ENCODE measurements at places on chromosomes 3 and 15.
A peak's percentile ranks its signal among the peaks of the same experiment; 100 is the strongest.

DNA sequence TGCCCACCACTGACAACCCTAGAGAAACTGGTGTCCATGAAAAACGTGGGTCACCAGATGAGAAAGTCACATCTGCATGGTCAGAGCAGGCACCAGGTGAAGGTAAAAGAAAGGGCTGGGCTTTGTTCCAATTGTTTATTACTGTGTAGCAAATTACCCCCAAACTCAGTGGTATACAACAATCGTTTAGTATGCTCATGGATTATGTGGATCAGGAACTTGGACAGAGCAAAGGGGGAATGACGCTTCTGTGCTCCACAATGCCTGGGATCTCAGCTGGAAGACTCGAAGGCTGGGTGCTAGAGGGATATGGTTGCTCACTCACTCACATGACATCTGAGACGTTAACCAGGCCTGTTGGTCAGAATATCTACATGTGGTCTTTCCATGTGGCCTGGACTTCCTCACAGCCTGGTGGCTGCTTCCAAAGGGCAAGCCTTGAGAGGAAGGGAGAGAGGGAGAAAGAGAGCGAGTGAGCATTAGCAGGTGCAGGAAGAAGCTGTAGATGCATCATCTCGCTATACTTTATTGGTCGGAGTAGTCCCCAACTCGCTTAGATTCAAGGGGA, 44.9 kb downstream of the LPP start:
- no peak for DNase-seq

DNA sequence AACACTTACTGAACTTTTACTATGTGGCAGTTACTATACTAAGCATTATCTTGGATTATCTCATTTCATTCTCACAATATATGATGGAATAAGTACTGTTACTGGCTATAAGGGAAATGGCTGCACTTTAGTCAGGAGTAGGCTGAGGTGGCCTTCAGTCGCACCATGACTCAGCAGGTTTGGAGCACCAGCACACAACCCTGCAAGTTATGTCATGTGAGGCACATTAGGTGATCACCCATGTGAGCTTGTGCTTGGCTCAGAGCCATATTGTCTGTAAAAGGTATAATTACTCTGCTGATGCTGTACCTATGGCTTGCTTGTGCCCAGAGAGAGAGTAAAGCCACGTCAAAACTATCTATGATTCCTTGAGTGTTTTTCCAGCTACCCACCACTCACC, 54.1 kb upstream of the TIPARP start:
- peak; percentile 37 for DNase-seq

GRCh38 chr3:177642804-177643125, 445.5 kb upstream of the TBL1XR1 start:
- no peak for DNase-seq

GRCh38 chr3:149658744-149659497, 1.1 kb upstream of the WWTR1 start:
- DNase-seq: peak; percentile 54

DNA sequence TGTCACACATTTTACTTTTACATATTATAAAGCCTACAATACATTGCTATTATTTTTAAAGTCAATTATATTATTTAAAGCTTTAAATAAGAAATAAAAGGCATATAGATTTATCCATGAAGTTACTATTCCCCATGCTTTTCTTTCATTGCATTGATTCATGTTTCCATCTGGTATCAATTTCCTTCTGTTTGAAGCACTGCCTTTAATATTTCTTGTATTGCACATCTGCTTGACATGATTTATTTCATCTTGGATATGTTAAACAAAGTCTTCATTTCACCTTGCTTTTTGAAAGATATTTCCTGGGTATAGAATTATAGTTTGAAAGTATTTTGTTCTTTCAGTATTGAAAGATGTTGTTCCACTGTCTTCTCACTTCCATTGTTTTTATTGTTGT, 174.3 kb upstream of the MBNL1 start:
- peak; percentile 48 for DNase-seq

DNA sequence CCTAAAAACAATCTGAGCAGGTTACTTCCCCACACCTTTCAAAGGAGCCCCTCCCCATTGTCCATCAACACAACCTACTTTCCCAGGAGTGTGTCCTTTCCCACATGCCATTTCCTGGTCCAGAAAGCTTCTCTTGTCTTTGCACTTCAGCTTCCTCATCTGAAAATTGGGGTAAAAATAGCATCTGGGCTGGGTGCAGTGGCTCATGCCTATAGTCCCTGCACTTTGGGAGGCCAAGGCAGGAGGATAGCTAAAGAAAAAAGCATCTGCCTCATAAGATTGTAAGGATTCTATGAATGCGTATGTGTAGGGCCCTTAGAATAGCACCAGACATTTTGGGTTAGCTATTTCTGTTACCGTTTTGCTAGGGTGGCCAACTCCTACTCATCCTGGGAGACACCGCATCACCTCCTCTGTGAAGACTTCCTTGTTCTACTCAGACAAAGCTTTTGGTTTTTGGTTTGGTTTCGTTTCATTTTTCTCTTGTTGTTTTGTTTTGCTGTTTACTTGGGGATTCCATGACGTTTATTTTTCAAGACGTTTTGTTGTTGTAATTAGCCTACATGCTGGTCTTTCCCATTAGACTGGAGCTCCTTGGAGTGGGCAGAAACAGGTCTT, 224.4 kb upstream of the TLE3 start:
- DNase-seq: no peak

GRCh38 chr3:168168743-168169142, 73.0 kb upstream of the GOLIM4 start:
- no peak for DNase-seq

- DNase-seq: no peak
These were observed 631.0 kb upstream of the GRM7 start for GRCh38 chr3:6229778-6230410.
